ENCODE measurements at places on chromosomes 16 and 17. TPM values are rescaled to one million over a fixed set of nuclear protein-coding genes. Genes with fewer than 3 reads are reported as not detected.

The FAM234A gene
- 60.9 TPM for total RNA-seq

The NDRG4 gene
- total RNA-seq, result 3.8 TPM

The ITGAD gene
- not detected for total RNA-seq

The LITAF gene
- 128 TPM for total RNA-seq

- no peak for DNase-seq
Measured at GRCh38 chr17:70582777-70583176, 413.4 kb downstream of the KCNJ2 start.

GRCh38 chr17:83162035-83162745 is 82.8 kb downstream of the METRNL start:
- no peak for DNase-seq

DNA sequence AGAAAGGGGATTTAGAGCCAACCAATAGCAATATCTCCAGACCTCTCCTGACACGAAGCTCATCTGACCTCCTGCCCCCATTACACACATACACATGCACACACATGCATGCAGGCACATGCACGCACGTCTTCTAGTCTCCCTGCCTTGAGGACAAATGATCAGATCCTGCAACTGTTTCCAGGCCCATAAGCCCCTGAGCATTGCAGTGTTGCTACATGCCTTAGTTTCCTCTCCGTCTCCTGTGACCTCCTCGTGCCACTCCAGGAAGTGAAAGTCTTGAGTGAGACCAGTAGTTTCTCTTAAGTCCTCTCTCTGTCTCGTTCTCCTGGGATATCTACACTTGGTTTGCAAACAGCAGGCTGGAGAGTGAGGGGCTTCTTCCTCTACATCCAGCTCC is 8.2 kb downstream of the CIITA start:
- DNase-seq, result no peak

DNA sequence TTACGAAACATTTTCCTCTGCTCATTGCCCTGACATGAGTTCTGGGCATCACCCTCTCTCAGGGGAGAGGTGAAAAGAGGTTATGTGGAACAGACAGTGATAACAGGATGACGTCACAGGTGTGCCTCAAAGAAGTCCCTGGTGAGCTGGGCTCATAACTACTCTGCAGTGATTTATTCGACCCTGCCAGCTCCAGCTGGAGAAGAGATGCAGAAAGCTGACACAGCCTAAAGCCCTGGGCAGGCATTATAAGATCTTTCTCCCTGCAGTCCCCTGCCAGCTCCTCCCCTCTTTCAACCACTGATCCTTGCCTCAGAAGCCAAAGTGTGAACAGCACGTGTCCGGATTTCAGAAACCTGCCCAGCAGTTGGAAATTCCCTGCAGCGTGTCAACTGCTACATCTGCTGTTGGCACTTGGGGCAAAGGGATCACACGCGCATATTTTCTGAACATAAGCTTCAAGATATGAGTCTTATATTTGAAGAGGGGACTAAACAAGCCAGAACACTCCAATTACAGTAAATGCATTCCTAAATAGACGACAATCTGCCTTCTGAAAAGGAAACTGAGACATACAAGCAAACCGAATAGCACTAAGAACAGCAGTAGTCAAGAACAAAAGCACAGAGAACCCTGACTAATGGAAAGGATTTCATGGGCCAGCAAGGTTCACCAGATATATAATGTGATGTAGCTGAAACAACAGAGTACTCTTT is 80.5 kb downstream of the SMG6 start:
- DNase-seq, result peak; percentile 60

DNA sequence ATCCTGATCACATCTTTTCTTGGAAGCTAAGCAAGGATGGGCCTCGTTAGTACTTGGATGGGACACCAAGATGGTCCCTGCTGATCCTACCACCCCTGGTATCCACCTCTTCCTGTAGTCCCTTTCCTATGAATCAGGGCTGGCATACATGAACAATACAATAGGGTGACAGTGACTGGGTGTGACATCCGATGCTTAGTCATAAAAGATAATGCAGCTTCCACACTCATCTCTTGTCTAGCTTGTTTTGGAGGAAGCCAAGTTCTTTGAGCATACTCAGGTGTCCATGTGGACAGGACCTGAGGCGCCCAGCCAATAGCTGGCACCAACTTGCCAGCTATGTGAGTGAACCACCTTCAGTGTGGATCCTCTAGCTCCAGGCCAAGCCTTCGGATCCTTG is 62.5 kb upstream of the NFAT5 start:
- no peak for DNase-seq
